ENCODE measurements at places on chromosomes 1 and 21. TPM values are rescaled to one million over a fixed set of nuclear protein-coding genes. Genes with fewer than 3 reads are reported as not detected.

The LMX1A gene
- not detected for polyA plus RNA-seq

The FOXD3 gene
- not detected for polyA plus RNA-seq

The CGN gene
- 0.17 TPM for polyA plus RNA-seq

The LGR6 gene
- polyA plus RNA-seq, result 0.02 TPM

The VTCN1 gene
- not detected for polyA plus RNA-seq

The GNG4 gene
- polyA plus RNA-seq, result 0.10 TPM

The LHX4 gene
- polyA plus RNA-seq, result 0.03 TPM

- no peak overlapping the region for H3K27ac ChIP-seq
- no peak overlapping the region for H3K4me3 ChIP-seq
- no peak for DNase-seq
- H3K4me1 ChIP-seq, result no peaks in the 10 kb centered on the region
- no peaks in the 10 kb centered on the region for H3K27me3 ChIP-seq
Measured at GRCh38 chr1:168991667-168992475, 114.6 kb upstream of the ATP1B1 start.

GRCh38 chr1:119040489-119040888, 52.3 kb upstream of the TBX15 start:
- H3K4me3 ChIP-seq, result no peak overlapping the region
- DNase-seq, result no peak
- no peaks in the 10 kb centered on the region for H3K36me3 ChIP-seq
- no peaks in the 10 kb centered on the region for H3K27me3 ChIP-seq
- H3K27ac ChIP-seq, result no peak overlapping the region

GRCh38 chr1:185733818-185734735, at the start of gene HMCN1:
TSS of gene HMCN1 (plus strand) at chr1:185734391. CDS start at chr1:185734780, 389 bp downstream.
- peak within 1 kb of the TSS; percentile 70 for H3K4me3 ChIP-seq
- peak; percentile 53 for DNase-seq
- no peaks in the 10 kb centered on the region for H3K4me1 ChIP-seq
- peak within 1 kb of the TSS; percentile 51 for H3K27ac ChIP-seq
- no peaks in the 10 kb centered on the region for H3K36me3 ChIP-seq
- peaks cover 2% of the 10 kb centered on the region for H3K27me3 ChIP-seq

DNA sequence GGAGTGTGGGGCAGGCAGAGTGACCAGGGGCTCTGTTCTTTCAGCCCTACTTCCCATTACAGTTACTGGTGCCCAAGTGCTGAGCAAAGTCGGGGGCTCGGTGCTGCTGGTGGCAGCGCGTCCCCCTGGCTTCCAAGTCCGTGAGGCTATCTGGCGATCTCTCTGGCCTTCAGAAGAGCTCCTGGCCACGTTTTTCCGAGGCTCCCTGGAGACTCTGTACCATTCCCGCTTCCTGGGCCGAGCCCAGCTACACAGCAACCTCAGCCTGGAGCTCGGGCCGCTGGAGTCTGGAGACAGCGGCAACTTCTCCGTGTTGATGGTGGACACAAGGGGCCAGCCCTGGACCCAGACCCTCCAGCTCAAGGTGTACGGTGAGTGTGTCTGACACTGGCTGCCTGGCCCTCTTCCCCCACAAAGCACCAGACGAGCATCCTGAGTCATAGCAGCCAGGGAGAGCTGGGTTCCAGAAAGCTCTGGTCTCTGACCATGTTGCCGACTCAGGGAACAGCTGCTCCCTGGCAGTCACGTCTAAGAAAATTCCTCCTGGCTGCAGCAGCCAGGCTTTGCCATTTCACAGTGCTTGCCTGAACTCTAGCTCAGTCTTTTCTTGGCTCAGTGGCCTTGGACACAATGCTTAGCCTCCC, 3.3 kb downstream of the SLAMF8 start:
- H3K4me1 ChIP-seq, result peaks cover 2% of the 10 kb centered on the region
- peak; percentile 79 for DNase-seq
- H3K36me3 ChIP-seq, result no peaks in the 10 kb centered on the region
- no peak overlapping the region for H3K27ac ChIP-seq

DNA sequence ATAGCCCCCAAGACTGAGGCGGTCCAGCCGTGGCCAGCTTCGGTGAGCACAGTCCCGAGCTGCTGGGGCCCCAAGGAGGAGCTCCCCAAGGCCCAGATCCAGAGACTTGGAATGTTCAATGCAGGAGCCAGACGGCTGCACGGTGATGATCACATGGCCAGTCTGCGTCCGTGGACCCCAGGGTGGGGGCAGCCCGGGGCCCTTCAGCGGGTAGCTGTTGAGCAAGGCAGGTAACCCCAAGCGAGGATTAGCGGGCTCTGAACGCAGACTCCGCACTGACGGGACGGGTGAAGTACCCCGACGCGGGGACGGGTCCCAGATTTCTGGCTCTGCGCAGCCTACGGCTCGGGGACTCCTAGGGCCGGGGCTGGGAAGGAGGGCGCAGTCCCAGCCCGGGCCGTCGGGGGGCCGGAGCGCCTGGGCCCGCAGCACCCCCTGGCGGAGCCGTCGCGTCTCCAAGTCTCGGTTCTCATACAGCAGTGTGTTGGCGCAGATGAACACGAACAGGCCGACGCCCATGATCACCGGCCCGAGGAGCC, 2.7 kb downstream of the TMEM200B start:
- H3K4me1 ChIP-seq, result peaks cover 9% of the 10 kb centered on the region
- no peak overlapping the region for H3K4me3 ChIP-seq
- peak; percentile 38 for DNase-seq
- peaks cover 7% of the 10 kb centered on the region for H3K36me3 ChIP-seq
- no peak overlapping the region for H3K27ac ChIP-seq

GRCh38 chr1:76289692-76290091, 215.1 kb downstream of the ST6GALNAC3 start:
- no peak overlapping the region for H3K4me3 ChIP-seq
- H3K27me3 ChIP-seq, result no peaks in the 10 kb centered on the region
- H3K27ac ChIP-seq, result no peak overlapping the region
- no peak for DNase-seq

- peak overlapping the region; percentile 78 for H3K27ac ChIP-seq
- no peak for DNase-seq
- peak overlapping the region; percentile 84 for H3K4me3 ChIP-seq
- no peaks in the 10 kb centered on the region for H3K36me3 ChIP-seq
- no peaks in the 10 kb centered on the region for H3K27me3 ChIP-seq
Measured at GRCh38 chr1:7771823-7772299, 765 bp downstream of the VAMP3 start.

GRCh38 chr1:22888320-22889075, 84.2 kb downstream of the LACTBL1 start:
- DNase-seq, result peak; percentile 51
- H3K27ac ChIP-seq, result no peak overlapping the region
- H3K4me3 ChIP-seq, result no peak overlapping the region
- H3K27me3 ChIP-seq, result no peaks in the 10 kb centered on the region

DNA sequence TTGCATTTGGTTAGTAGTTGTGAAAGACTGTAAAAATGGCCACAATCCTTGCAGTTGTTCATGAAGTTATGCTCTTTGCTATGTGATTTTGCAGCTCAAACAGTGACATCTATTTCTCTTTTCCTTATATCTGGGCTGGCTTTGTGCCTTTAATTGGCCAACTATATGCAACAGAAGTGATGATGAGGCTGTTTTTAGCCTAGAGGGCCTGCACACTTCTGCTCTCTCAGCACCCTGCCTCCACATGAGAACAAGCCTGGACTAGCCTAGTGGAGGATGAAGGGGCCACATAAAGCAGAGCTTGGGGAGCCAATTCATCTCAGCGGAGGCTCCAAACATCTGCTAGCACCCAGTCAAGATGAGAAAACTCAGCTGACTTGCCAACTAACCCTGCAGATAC, 339.8 kb downstream of the OMA1 start:
- H3K4me3 ChIP-seq, result no peak overlapping the region
- DNase-seq, result no peak
- H3K27ac ChIP-seq, result no peak overlapping the region
- H3K36me3 ChIP-seq, result no peaks in the 10 kb centered on the region

DNA sequence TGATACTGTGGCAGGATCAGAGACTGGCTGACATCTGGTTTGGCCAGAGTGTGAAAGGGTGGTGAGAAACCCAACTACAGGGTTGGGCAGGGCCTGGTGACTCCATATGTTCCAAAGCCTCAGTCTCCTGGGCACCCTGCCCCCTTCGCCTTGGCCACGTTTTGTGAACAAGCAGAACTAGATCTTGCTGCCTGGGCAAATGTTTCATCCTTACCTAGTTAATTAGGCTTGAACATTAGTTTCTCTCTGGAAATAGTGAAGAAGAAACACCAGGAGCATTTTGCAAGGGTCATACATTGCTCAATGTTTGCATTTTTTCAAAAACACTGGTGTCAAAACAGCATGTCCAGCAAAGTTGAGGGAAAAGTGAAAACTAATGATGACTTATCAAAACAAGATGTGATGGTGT, 60.5 kb downstream of the MAP3K7CL start:
- no peaks in the 10 kb centered on the region for H3K36me3 ChIP-seq
- H3K4me3 ChIP-seq, result no peak overlapping the region
- peaks cover 10% of the 10 kb centered on the region for H3K4me1 ChIP-seq
- H3K27ac ChIP-seq, result no peak overlapping the region

GRCh38 chr1:225813214-225813964, 3.5 kb downstream of the EPHX1 start:
- H3K4me3 ChIP-seq, result no peak overlapping the region
- no peak for DNase-seq
- peaks cover 22% of the 10 kb centered on the region for H3K4me1 ChIP-seq
- peak overlapping the region; percentile 15 for H3K27ac ChIP-seq
- no peaks in the 10 kb centered on the region for H3K27me3 ChIP-seq

DNA sequence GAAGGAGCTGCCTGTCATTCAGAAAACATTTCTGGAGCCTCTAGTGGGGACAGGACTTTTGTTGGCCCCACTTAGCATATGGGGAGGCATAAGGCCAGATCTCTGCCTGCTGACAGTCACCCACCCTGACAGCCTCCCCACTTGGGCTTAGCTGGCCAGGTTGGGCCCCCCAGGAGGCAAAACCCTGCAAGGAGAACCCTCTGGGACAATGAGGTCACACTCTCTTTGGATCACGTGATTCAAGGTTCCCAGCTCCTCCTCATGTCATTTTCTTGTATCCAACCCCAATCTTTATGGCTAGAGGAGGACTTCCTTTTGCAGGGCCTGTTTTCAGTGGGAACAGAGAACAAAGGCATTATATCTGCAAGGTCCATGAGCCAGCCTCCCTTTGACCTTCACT, 60.0 kb downstream of the NAV1 start:
- peaks cover 19% of the 10 kb centered on the region for H3K4me1 ChIP-seq
- DNase-seq, result no peak
- no peak overlapping the region for H3K27ac ChIP-seq
- peaks cover 1% of the 10 kb centered on the region for H3K36me3 ChIP-seq
- H3K27me3 ChIP-seq, result no peaks in the 10 kb centered on the region
- H3K4me3 ChIP-seq, result no peak overlapping the region

DNA sequence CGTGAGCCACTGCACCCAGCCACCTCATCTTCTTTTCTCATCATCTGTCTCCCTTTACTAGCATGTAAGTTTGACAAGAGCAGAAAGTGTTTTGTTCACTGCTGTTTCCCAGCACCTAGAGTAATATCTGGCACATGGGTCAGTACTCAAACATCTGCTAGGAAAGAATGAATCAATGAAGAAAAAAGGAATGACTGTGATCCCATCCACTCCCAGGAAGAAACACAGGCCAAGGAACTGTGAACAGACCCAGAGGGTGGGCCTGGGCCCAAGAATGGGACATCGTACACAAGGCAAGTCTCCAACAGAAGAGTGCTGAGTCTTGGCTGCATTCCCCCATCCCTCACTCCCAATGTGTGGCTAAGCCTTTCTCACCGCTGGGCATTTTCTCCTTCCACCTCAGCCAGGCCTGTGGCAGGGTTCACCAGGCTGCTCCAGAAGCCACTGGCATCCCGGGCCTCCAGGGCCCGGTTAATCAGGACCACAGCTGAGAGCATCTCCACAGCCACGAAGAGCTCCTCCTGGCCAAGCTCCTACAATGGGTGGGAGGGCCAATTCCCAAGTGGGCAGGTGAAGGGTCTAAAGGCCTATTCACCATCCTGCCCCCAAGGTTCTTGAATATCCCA, 18.4 kb downstream of the IQGAP3 start:
- no peaks in the 10 kb centered on the region for H3K27me3 ChIP-seq
- no peak overlapping the region for H3K27ac ChIP-seq
- H3K4me1 ChIP-seq, result no peaks in the 10 kb centered on the region
- peaks cover 22% of the 10 kb centered on the region for H3K36me3 ChIP-seq
- no peak for DNase-seq

DNA sequence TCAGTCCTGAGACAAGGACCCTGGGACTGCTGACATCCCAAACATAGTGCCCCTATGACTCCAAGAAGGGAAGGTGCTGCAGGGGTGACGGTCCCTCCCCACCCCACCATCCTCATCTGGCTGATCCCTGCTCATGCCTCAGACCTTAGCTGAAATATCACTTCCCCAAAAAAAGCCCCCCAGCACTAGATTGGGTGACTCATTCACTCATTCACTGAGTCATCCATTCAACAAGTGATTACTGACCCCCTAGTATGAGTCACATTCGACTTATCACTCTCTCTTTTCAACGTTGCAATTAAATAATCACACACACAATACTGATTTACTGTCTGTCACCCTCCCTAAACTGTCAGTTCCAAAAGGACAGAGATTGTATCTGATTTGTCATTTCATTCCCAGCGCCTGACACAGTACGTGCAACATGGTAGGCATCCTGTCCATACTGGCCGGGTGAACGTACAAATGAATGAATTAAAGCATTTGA, 48.6 kb downstream of the HIVEP3 start:
- no peaks in the 10 kb centered on the region for H3K27me3 ChIP-seq
- no peaks in the 10 kb centered on the region for H3K36me3 ChIP-seq
- no peak overlapping the region for H3K27ac ChIP-seq
- H3K4me3 ChIP-seq, result no peak overlapping the region
- H3K4me1 ChIP-seq, result no peaks in the 10 kb centered on the region
- peak; percentile 85 for DNase-seq

DNA sequence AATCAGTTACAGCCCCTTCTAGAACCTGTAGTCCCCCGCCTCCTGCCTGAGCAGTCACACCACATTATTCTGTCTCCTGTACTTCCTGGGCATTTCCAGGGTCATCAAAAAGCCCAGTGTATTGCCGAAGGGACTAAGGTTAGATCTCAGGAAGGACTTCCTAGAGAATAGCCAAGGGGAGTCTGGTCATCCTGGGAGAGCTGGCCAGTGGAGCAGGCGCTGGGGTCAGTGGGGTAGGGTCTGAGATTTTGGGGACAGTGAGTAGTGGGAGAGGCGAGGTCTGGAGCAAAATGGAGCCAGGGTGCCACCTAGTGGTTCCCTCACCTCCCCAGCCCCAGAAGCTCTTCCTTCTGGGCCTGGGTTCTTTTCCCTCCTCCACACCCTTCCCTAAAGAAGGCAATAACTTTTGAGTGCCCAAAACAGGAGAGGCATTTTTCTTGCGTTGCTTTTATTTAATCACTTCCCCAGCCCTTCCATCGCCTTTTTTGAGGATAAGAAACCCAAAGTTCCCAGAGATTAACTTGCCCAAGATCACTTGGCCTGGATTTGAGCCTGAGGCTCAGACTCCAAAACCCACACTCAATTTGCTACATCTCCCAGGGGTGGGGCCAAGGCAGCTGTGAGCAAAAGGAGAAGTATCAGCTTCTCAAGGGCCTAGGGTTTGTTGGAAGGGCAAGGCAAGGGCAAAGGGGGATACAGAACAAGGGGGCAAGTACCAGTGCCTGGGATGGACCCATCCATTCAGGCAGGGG, 7.3 kb upstream of the PMVK start:
- H3K4me3 ChIP-seq, result no peak overlapping the region
- H3K4me1 ChIP-seq, result no peaks in the 10 kb centered on the region
- DNase-seq, result no peak
